ENCODE measurements at places on chromosomes 4 and X. TPM values are rescaled to one million over a fixed set of nuclear protein-coding genes. Genes with fewer than 3 reads are reported as not detected.
A peak's percentile ranks its signal among the peaks of the same experiment; 100 is the strongest.

- H3K4me1 ChIP-seq = no peaks in the 10 kb centered on the region
- DNase-seq = no peak
- H3K27ac ChIP-seq = no peak overlapping the region
Observed at GRCh38 chr4:70531981-70532380, 13.6 kb downstream of the AMTN start.

ZNF674 gene
- total RNA-seq = 2.8 TPM

DNA sequence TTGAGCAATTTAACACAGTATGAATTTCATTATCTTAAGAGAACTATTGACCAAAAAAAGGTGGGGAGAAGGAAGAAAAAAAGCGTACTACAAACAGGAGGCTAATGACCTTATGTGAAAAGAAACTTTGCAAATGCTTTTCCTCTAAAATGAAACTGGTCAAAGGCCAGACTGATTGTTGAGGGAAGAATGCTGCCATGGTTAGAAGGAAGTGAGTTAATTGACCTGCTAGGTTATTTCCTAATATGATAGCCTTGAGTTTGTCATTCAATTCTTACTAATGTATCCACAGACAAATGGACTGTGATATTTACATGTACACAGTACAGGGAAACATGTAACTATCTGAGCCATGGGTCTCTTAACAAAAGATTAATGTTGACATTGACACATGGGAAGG is 132.8 kb downstream of the PCDH19 start:
- no peaks in the 10 kb centered on the region for H3K4me1 ChIP-seq
- H3K27me3 ChIP-seq = no peaks in the 10 kb centered on the region
- H3K27ac ChIP-seq = no peak overlapping the region
- DNase-seq = no peak
- H3K4me3 ChIP-seq = no peak overlapping the region

GRCh38 chr4:93896516-93896915 is 68.0 kb downstream of the ATOH1 start:
- no peak overlapping the region for H3K27ac ChIP-seq
- H3K4me1 ChIP-seq = no peaks in the 10 kb centered on the region
- H3K36me3 ChIP-seq = no peaks in the 10 kb centered on the region
- DNase-seq = no peak
- no peak overlapping the region for H3K4me3 ChIP-seq

DNA sequence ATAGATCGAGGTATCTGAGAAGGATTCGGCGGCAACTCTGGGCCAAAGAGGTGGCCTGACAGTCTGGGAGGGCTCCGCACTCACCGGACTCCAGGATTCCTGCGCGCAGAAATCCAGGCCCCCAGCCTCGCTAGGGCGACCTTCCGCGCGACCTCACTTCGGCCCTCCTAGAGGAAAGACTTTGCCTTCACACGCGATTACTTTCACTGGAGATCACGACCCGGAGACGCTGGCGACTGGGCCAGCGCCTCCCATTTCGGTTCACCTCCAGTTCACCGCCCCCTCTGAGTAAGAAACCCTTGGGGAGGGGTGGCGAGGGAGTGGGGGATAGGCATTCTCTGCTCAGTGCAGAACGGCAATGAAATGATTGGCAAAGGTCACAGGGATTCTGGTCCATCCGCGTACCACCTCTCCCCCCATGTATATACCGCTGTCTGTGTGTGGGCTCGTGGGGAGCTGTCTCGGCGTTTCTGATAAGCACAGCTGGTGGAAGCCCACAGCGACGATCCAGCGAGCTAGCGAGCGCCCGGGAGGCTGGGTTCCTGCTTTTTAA is 2.5 kb downstream of the POU3F4 start:
- H3K4me1 ChIP-seq = no peaks in the 10 kb centered on the region
- no peaks in the 10 kb centered on the region for H3K36me3 ChIP-seq
- no peak overlapping the region for H3K27ac ChIP-seq
- no peaks in the 10 kb centered on the region for H3K27me3 ChIP-seq
- no peak for DNase-seq
- H3K4me3 ChIP-seq = no peak overlapping the region

- no peaks in the 10 kb centered on the region for H3K27me3 ChIP-seq
- DNase-seq = peak; percentile 70
- peak overlapping the region; percentile 68 for H3K4me3 ChIP-seq
- H3K4me1 ChIP-seq = peaks cover 16% of the 10 kb centered on the region
- H3K27ac ChIP-seq = no peak overlapping the region
Observed at GRCh38 chr4:184825141-184825895, 450 bp downstream of the ACSL1 start.

PDLIM5 gene
- total RNA-seq = 27.0 TPM

DNA sequence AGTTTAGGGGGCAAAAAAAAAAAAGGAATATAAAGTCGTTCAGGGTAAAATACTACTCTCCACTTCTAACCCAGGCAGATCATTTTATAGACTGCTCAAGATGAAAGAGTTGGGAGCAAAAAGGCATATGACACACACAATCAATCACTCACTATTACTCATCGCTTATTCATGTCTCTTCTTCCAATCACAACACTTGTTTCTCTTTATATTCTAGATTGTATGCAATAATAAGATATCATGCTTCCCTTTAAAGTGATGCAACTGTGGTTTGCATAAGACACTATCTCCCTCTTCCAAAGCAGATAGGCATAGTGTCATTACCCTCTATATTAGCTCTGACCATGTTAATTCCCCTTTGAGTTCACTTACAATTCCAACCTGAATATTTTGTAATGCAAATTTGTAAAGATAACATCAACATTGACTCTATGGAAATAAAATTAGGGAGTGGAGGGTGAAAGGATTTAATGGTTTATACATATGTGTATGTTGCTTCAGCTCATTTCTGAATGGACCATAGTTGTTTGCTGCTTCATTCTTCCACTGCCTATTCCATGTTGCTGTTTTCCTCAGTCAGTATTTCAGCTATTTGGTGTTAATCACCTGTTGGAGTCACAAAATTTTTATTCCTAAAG is 154.9 kb upstream of the EPHA5 start:
- DNase-seq = no peak
- H3K4me1 ChIP-seq = no peaks in the 10 kb centered on the region
- no peak overlapping the region for H3K27ac ChIP-seq
- no peak overlapping the region for H3K4me3 ChIP-seq
- H3K36me3 ChIP-seq = no peaks in the 10 kb centered on the region

DNA sequence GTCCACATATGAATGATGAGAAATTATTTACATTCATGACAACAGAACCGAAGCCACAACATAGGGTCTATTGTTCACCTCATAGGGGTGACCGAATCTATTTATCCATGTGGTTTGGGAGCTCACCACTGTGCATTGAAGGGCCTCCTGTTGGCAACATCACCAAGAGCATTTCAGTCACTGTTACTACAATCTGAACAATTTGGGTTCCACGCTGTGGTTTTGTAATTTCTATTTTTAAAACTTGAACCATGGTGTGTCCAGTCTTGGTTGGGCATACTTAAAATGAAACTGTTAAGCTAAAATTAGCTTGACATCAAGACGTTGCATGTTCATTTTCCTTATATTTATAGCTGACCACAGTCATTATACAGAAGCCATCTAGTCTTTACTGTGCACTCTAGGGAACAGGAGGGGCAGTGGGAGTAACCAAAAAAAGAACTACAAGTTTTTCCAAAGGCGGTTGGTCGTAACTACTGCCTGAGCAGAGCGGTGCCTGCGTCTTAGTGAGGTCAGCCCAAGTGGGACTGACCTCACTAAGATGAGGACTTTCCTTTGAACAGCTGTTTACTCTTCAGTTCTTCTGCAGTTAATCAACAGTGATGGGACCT is 192.1 kb downstream of the SPRY1 start:
- no peak overlapping the region for H3K27ac ChIP-seq
- no peaks in the 10 kb centered on the region for H3K27me3 ChIP-seq
- DNase-seq = no peak

STPG2 gene
- not detected for total RNA-seq

GRCh38 chrX:13180807-13181206 is 136.4 kb upstream of the FAM9C start:
- H3K4me3 ChIP-seq = no peak overlapping the region
- H3K4me1 ChIP-seq = peaks cover 6% of the 10 kb centered on the region
- DNase-seq = no peak

ANXA10 gene
- total RNA-seq = not detected

- no peak overlapping the region for H3K27ac ChIP-seq
- no peaks in the 10 kb centered on the region for H3K36me3 ChIP-seq
- no peaks in the 10 kb centered on the region for H3K4me1 ChIP-seq
- DNase-seq = peak; percentile 91
- H3K27me3 ChIP-seq = no peaks in the 10 kb centered on the region
Observed at GRCh38 chrX:131792356-131792749, 230.7 kb upstream of the STK26 start.

PLAC1 gene
- total RNA-seq = not detected

- no peak overlapping the region for H3K4me3 ChIP-seq
- H3K27me3 ChIP-seq = no peaks in the 10 kb centered on the region
- no peaks in the 10 kb centered on the region for H3K36me3 ChIP-seq
- no peaks in the 10 kb centered on the region for H3K4me1 ChIP-seq
- DNase-seq = no peak
Observed at GRCh38 chr4:89829470-89830138, 7.4 kb downstream of the SNCA start.

OTC gene
- total RNA-seq = not detected

PRSS12 gene
- not detected for total RNA-seq

GRCh38 chrX:69320116-69320515 is 154.9 kb upstream of the PJA1 start:
- H3K27me3 ChIP-seq = no peaks in the 10 kb centered on the region
- no peak for DNase-seq
- H3K27ac ChIP-seq = no peak overlapping the region
- H3K4me3 ChIP-seq = no peak overlapping the region
- H3K4me1 ChIP-seq = no peaks in the 10 kb centered on the region

DNA sequence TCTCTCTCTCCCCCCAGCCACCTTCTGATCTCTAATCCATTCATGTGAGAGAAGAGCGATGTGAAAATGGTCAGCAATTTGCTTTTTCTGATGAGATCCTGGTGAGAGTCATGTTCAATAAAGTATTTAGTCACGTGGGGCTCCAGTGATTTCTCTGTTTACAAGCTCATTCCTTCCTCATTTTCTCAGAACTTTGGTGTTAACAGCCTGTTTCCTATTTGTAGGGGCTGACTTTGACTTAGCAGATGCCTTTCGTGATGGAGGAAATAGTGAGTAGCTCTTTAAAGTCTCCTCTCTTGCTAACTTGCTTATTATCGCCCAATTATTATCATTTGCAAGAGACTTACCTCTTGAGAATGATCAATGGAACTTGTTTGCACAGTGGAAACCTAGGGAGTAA is 72.6 kb upstream of the CD99 start:
- H3K27ac ChIP-seq = no peak overlapping the region
- H3K4me3 ChIP-seq = no peak overlapping the region

GRCh38 chr4:88720451-88721428 is 23.1 kb upstream of the NAP1L5 start:
- H3K36me3 ChIP-seq = peaks cover 33% of the 10 kb centered on the region
- H3K4me3 ChIP-seq = no peak overlapping the region
- no peak for DNase-seq
- H3K27ac ChIP-seq = no peak overlapping the region

DNA sequence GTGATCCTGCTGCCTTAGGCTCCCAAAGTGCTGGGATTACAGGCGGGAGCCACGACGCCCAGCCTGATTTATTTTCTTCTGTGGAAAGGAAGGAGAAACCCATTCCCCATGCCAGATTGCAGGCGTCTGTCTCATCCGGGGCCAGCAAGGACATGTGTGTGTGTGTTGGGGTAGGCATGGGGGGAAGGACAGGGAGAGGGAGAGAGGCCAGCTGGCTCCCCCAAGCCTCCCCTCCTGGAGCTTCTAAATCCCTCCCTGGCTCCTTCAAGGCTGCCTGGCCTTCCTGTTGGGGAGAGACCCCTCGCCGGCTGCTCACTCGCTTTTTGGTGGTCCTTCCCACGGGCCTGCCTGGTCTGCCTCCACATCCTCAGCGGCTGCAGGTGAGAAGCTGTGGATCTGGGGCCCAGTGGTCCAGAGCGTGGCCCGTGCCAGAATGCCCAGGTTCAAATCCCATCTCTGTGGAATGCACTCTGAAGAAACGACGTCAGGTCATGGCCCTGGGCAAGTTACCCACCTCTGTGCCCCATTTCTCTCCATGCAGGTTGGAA is 1.3 kb upstream of the PLXNB3 start:
- no peak overlapping the region for H3K4me3 ChIP-seq
- H3K27ac ChIP-seq = no peak overlapping the region
- H3K36me3 ChIP-seq = no peaks in the 10 kb centered on the region
- DNase-seq = no peak
- no peaks in the 10 kb centered on the region for H3K4me1 ChIP-seq

ARR3 gene
- total RNA-seq = not detected

DNA sequence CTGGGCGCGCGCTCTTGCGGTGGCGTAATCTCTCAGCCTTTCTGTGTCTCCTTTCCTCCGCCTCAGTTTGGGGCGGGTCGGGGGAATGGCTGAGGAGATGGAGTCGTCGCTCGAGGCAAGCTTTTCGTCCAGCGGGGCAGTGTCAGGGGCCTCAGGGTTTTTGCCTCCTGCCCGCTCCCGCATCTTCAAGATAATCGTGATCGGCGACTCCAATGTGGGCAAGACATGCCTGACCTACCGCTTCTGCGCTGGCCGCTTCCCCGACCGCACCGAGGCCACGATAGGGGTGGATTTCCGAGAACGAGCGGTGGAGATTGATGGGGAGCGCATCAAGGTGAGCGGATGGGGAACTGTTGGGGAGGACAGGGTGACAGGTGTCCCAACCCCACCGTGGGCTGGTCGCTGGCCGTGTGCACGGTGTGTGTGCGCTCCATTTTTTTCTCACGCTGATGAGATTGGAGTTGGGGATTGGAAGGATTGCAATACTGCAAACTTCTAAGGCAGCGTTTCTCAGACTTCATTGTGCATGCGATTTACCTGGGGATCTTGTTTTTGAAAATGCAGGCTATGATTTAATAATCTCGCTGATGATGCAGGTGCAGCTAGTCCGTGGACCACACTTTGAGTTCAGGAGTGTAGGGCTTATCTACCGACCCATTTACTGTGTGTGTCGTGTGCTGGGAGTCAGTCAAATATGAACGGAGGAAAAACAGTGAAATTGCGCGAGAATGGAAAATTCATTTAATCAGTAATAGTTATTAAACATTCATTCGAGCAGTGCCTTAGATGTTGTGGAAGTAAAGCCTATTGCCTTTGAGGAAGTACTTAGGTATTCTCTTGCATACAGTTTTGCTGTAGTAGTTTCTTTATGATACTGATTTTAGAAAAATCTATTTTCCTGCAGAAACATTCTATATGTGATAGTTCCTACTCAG is at the start of gene RAB33B:
TSS of gene RAB33B (plus strand) at position 11 of the 935 bp plus-strand sequence. CDS start at position 86, 75 bp downstream.
- H3K4me1 ChIP-seq = peaks cover 53% of the 10 kb centered on the region
- no peaks in the 10 kb centered on the region for H3K36me3 ChIP-seq
- peak within 1 kb of the TSS; percentile 96 for H3K27ac ChIP-seq
- no peaks in the 10 kb centered on the region for H3K27me3 ChIP-seq

DCLK2 gene
- not detected for total RNA-seq

GRCh38 chr4:53590187-53590586 is 1.1 kb downstream of the LNX1 start:
- H3K4me3 ChIP-seq = no peak overlapping the region
- H3K27me3 ChIP-seq = no peaks in the 10 kb centered on the region
- no peaks in the 10 kb centered on the region for H3K36me3 ChIP-seq
- H3K27ac ChIP-seq = no peak overlapping the region
- DNase-seq = no peak

CCDC160 gene
- not detected for total RNA-seq

GRCh38 chr4:124913237-124913636 is 200.7 kb upstream of the ANKRD50 start:
- H3K36me3 ChIP-seq = no peaks in the 10 kb centered on the region
- H3K4me3 ChIP-seq = no peak overlapping the region
- H3K27ac ChIP-seq = no peak overlapping the region

ZAR1 gene
- total RNA-seq = not detected

Measured in CD8-positive, alpha-beta memory T cell (primary cell).